ENCODE measurements at places on chromosomes 16 and 17.

GRCh38 chr17:42402117-42402516, 13.9 kb upstream of the STAT3 start:
- no peak for DNase-seq

DNA sequence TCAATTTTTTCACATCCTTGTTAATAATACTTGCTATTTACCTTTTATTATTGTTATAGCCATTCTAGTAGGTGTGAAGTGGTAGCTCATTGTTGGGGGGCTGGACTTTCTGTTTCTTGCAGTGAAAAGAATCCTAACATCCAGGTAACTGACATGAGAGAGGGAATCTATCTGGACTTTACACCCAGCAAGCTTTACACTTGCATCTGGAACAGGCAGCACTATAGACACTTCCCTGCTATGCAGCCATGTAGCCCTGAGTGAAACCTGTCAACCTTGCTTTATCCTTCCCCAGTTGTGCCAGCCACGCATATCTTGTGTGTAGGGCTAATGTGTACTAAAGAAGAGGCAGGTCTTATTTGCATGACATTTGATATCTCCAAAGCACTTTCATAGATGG, 16.9 kb upstream of the ABCC12 start:
- DNase-seq: no peak

GRCh38 chr17:76492123-76492988, 8.9 kb downstream of the RHBDF2 start:
- DNase-seq: no peak

- no peak for DNase-seq
These were observed 2.0 kb downstream of the CBX4 start for GRCh38 chr17:79836972-79837887.

DNA sequence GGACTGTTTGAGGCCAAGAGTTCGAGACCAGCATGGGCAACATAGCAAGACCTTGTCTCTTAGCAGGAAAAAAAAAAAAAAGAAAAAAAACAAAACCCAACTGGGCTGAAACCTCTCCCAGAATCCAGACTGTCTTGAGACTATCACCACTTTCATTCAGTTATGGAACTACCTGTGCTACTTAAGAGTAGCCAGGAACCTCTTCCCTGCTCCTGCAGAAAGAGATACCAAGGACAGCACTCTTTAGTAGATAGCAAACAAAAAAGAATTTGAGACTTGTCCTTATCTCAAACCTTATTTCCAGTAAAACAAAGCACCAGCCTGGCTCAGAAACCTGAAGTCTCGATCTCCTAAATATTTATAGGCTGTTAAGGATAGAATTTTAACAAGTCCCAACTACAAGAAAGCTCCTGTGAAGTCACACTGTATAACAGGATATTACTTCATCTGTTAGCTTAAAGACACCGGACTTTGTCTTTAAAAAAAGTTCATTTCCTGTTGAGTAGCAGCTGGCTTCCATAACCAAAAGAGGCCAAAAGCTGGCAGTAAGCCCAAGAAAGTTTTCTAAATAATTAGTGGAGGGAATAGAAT, 5.1 kb downstream of the CDR2 start:
- DNase-seq: no peak

DNA sequence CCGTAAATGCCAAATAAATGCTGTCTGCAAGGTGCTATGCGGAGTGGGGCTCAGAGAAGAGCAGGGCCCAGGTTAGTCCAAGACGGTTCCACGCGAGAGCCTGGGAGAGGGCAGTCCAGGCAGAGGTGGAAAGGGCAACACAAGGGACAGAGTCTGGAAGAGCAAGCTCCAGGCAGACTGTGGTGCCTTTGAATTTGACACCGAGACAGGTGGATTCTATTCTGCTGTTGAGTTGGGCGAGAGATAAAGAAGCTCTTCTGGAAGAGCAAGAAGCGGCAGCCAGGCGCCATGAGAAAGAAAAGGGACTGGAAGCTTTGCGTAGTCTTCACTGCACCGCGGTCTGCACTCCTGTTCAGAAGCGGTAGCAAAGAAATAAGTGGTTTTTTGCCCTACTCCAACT, 55.6 kb downstream of the CYTH1 start:
- DNase-seq: no peak

GRCh38 chr16:23029733-23030420, 119.4 kb downstream of the USP31 start:
- DNase-seq: no peak

GRCh38 chr17:79799538-79800324, 2.9 kb upstream of the CBX8 start:
- no peak for DNase-seq

All from SHP77 treated with DMSO at 0.1 percent for 48 hours (cell line).